ENCODE measurements at places on chromosomes 7 and 10.

- no peak for DNase-seq
Observed at GRCh38 chr7:49630513-49630912, 142.9 kb upstream of the VWC2 start.

DNA sequence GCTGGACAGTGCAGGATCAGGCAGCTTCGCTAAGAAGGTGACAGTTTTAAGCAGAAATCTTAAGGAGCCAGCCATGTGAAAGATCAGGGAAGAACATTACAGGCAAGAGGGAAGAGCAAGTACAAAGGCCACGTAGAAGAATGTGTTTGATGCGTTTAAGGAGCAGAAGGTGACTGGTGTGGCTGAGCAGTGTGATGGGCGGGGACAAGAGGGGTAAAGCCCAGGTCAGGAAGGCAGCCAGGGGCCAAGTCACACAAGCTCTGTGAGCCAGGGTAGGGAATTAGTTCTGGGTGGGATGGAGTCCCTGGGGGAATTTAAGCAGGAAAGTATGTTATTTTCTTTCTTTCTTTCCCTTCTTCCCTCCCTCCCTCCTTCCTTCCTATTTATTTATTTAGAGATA is 166.9 kb downstream of the SH3PXD2A start:
- DNase-seq, result no peak

DNA sequence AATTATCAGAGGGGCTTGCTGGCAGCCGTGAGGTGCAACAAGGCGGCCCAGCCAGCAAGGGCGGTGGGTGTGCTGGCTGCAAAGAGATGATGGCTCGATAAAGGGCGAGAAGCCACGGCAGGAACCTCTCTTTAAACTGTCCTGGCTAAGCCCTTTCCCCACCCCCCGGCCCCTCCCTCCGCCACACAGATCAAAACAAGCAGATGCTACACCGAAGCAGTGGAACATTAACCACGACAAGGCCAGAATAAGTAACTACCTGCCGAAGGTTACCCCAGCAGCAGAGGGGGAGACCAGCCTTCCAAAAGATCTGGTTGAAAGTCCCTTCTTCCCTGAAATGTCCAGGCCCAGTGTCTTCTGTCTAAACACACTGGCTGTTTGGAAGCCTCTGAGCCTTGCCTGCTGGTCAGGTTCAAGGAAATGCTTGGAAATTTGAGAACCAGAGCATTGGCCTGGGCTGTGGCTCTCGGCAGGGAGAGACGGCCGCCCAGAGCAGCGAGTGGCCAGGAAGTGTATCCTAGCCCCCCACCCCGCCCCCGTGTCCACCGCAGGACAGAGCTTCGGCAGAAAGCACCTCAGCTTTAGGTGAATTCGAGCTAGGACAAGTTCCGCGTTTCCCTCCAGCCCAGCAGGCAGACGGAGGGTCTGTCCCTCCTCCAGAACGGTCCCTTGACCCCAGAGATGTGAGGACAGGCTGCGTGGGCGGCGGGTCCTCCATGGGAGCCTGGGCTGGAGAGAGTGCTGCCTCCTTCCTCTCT is 2.1 kb downstream of the FAM20C start:
- no peak for DNase-seq

DNA sequence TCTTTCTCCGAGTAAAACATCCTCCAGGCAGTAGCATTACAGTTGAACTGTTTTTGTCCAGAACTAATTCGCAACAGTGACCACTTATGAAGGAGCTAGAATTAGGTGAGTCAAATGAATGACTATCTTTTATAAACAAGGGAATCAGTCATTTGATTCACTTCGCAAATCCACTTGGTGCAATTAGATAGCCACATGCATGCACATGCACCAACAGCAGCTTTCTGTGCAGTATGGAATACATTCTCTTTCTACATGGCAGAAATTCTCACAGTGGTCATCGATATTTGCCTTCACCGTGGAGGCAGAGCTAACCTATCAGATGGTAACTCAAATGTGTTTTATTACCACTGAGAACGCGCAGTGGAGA is 118.8 kb downstream of the CDK6 start:
- DNase-seq, result no peak

DNA sequence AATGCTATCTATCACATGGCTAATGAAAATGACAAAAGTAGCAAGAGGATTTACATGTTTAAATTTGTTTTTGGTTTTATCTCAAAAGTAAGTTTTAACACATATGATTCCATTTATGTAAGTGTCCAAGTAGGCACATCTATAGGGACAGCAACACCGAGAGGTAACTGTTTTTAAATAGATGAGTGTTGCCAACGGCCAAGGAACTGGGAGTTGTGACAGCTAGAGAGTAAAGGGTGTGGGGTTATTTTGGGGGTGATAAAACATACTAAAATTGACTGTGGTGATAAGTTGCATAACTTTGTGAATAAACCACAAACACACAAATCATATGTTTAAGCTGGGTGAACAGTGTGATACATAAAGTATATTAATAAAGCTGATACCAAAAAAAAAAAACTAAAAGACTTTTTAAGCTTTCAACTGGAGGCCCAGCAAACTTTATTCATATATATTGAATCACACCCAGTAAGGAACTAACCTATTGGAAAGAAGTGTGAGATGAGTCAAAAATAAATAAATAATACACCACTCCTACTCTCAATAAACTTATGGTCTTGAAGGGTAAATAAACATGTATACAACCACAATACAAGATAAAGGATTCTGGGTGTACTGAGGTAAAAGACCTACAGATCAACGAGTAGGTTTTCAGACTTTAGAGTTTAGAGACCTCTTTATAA is 33.0 kb downstream of the LRRC72 start:
- DNase-seq, result no peak

GRCh38 chr7:90791596-90791995 is 195.5 kb downstream of the CDK14 start:
- DNase-seq, result no peak

GRCh38 chr10:18449611-18450026 is 201.8 kb downstream of the NSUN6 start:
- DNase-seq, result no peak

- DNase-seq, result no peak
Observed at GRCh38 chr10:785861-786214, 96.4 kb upstream of the DIP2C start.

DNA sequence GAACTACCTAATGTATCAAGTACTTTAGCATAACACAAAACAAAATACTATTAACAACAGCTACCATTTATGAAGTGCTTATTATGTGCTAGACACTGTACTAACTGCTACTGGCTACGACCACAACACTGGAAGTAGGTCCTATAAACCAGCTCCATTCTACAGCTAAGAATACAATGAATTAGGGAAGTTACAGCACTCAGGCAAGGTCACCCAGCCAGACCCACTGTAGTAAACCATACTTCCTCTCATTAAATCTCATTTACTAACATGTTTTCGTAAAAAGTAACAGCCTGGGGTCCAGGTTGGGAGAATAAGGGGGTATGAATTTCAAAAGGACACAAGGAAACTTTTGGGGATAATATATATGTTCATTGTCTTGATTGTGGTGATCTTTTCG is 25.4 kb downstream of the NAPEPLD start:
- no peak for DNase-seq

- no peak for DNase-seq
Observed at GRCh38 chr10:105494303-105494702, 853.2 kb downstream of the SORCS3 start.

- DNase-seq, result no peak
Observed at GRCh38 chr10:5956146-5956936, 21.0 kb downstream of the IL15RA start.

- no peak for DNase-seq
Observed at GRCh38 chr10:101075775-101076174, 14.0 kb downstream of the KAZALD1 start.

GRCh38 chr10:124035928-124036558 is 57.4 kb downstream of the CHST15 start:
- DNase-seq, result peak; percentile 80

- DNase-seq, result no peak
Observed at GRCh38 chr7:93013446-93014061, 104.2 kb downstream of the SAMD9 start.

GRCh38 chr10:3172081-3172445 is 519 bp downstream of the PITRM1 start:
- DNase-seq, result no peak

GRCh38 chr10:131698986-131699385 is 201.8 kb upstream of the PPP2R2D start:
- no peak for DNase-seq

DNA sequence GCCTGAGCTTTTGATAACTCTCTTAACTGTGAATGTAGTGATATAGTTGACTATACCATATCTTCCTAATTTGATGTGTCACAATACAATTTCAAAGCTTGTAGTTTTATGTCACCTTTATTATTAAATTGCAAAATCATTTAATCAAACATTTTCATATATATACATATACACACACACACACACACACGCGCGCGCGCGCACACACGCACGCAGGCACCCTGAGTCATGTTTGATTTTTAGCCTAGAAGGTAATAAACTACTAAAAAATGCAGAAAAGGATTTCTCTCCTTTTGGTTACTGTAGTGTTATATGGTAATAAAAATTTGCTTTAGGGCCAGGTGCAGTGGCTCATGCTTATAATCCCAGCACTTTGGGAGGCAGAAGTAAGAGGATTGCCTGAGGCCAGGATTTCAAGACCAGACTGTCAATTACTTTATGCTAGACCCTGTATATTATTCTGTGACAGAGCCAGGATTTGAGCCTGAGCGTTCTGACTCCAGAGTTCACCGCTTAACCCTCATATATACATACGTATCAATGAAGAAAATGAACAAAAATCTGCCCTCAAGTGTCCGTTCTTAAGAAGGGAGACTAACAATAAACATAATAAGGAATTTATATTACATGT is 89.6 kb downstream of the PODXL start:
- no peak for DNase-seq

- DNase-seq, result no peak
Observed at GRCh38 chr10:81403451-81403850, 471.5 kb upstream of the NRG3 start.

- DNase-seq, result no peak
Observed at GRCh38 chr10:84340187-84340586, 11.8 kb downstream of the CCSER2 start.

DNA sequence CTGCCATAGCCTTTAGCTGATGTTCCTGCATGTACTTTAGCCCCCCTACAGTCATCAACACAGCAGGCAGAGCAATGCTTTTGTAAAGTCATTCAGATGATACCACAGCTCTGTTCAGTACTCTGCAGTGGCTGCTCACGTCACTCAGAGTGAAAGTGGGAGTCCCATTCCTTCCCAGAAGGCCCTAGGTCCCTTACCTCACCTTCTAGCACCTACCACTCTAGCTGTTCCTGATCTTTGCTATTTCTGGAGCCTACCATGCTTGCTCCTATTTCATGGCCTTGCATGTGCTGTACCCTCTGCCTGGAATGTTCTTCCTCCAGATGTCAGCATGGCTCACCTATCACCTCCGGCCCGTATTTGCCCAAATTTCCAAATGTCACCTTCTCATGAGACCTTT is 94.4 kb upstream of the PRR15 start:
- DNase-seq, result no peak

GRCh38 chr10:25707572-25707971 is 226.5 kb upstream of the MYO3A start:
- no peak for DNase-seq
